ENCODE measurements at places on chromosomes 13 and 19.
A peak's percentile ranks its signal among the peaks of the same experiment; 100 is the strongest.

DNA sequence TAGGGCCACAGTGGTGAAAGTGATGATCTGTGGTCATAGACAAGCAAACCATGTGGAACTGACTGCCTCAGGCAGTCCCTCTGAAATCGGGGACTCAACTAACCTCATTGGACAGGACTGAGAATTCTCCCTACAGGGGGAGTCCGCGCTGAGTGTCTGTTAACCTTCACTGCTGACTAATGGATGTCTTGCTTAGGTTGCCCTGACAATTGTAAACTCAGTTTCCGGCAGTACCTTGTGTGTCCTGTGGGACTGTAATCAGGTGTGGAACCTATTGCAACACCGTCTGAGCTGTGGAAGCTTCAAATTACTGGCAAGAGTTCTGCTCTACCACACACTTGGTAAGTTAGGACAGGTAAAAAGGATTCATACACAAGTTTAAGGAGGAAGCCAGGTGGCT is 21.8 kb downstream of the ZNF77 start:
- DNase-seq = no peak

DNA sequence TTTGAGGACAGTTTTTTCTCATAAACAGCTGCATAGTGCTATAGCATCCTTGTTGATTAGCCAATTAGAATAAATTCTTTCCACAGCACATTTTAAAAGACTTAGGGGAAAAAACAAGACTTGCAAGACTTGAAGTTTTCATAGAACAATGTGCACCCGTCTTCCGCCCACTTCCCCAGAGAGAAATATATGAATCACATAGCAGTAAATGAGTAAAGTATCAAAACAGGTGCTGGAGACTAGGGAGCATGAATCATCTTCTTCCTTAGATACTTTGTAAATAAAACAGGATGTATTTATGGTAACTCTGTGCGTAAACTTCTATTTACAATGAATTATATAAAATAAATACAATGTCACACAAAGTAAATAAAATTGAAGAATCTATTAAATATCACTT is 75.1 kb downstream of the COL4A2 start:
- DNase-seq = no peak

DNA sequence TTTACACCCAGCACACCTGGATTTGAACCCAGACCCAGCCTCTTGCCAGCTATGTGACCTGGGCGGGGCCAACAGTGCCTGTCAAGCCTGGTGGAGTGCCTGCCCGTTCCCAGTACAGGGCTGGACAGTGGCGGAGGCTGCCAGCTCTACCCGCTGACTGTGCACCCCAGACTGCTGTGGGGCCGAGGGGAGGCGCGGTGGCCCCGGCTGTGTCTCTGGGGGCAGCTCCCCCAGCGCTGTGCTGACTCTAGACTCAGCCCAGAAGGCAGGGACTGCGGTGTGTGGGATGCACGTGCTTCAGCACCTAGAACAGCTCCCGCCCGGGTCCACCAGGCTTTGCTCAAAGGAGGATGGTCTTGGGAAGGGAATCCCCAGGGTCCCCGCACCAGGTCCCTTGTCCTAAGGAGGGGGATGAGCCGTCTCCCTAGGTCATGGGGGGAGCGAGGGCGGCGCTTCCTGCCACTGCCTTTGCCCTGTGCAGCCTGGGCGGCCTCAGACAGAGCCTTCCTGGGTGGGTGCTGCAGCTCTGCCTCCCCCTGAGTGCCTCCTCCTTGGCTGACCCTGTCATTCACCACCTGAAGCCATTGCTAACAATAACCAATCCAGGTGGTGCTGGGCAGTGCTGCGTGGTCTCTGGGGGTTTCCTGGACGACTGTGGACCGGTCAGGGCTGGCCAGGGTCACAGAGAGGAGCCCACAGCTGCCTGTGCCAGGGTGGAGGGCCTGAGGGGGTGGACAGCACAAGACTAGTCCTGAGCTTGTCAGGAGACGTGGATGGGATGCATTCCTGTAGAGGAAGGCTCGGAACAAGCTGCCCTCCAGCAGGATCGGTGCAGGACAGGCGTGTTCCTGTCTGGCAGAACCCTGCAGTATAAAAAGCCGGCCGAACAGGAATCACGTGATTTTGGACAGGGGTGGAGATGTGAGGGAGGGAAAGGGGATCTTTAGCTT is 18.6 kb downstream of the TMEM255B start:
- no peak for DNase-seq

- no peak for DNase-seq
Observed at GRCh38 chr19:20276011-20276731, 109.2 kb downstream of the ZNF486 start.

DNA sequence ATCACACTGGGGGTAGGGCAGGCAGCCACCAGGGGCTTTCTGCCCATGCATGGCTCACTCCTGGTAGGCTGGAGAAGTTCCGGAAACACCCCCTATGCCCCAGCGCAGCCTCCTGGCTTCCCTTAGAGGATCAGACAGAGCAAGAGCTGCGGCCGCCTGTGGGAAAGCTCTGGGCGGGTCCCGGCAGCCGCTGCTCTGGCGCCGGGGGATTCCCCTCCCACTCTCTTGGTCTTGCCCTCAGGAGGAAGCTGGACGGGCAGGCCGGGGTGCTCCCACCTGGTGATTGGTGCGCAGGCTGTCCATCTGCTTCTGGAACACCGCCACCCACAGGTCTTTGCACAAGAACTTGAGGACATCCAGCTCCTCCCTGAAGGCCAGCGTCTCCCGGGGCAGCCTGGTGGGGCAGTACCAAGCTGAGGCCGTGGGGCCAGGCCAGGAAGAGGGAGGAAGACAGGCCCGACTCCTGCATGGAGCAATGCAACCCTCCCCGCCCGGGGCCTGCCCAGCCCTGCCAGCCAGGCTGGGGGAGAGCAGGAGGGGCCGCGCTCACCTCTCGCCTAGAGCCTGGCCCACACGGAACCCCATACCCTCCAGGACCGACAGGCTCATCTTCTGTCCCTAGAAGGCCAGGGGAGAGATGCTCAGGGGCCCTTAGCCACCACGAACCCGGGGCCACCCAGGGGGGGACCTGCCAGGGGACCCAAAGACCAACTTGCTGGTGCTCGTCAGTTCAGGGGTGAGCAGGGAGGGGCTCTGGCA is 4.0 kb upstream of the NKPD1 start:
- no peak for DNase-seq

- no peak for DNase-seq
Observed at GRCh38 chr19:38164526-38164925, 59.5 kb downstream of the DPF1 start.

GRCh38 chr13:91136806-91137205 is 210.7 kb upstream of the MIR17HG start:
- DNase-seq = no peak

DNA sequence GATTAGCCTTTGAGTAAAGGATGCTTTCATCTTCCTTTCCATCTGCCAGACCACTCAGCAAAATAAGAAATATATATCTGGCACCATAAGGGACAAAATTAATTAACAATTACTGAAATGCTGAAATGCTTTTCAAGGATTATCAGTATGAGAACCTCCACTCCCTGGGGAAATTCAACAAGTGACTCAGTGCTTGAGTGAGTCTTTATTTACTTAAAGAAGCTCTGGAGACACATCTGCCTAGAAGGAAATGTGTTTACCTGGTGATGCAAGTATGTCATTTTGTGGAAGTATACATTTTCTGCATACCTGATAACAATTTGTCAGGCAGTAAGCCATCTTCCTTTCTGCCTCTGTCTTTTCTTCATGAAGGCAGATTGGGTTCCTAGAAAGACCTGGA is 23.4 kb downstream of the ZNF560 start:
- no peak for DNase-seq

- peak; percentile 50 for DNase-seq
Observed at GRCh38 chr13:27006519-27007161, 165.0 kb downstream of the USP12 start.

GRCh38 chr13:44088991-44089413 is 209.3 kb downstream of the LACC1 start:
- no peak for DNase-seq

DNA sequence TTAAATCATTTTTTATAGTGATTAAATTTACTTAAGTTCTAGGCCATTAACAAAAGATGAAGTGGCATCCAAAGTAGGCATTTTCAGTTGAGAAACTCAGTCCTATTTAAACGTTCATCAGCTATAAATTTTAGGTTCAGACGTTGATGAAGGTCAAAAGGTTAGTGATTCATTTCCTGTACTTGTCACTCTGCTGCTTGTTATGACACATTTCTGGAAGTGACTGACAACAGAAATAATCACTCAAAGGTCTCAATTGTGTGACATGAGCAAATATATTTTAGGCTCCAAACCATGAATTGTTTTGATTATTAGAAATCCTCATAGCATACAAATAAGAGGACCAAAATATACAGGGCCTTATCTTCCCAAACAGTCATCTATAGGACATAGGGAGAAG is 10.3 kb upstream of the EDNRB start:
- DNase-seq = no peak

DNA sequence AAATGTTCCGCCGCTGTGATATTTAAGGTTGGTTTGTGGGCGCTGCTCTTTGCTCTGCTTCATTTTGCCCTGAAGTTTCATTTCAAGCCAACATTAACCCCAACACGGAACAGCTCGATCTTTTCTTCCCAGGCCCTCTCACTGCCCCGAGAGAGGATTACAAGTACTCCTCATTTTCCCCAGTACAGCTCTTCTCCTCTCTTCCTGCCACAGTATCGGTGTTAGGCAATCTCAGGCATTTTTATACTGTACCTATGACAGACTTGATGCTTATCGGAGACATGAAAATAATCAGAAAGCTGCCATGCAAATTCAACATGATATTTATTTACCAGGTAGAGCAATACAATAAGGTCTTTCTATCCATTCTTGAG is 1.3 kb upstream of the EDNRB start:
- DNase-seq = no peak

DNA sequence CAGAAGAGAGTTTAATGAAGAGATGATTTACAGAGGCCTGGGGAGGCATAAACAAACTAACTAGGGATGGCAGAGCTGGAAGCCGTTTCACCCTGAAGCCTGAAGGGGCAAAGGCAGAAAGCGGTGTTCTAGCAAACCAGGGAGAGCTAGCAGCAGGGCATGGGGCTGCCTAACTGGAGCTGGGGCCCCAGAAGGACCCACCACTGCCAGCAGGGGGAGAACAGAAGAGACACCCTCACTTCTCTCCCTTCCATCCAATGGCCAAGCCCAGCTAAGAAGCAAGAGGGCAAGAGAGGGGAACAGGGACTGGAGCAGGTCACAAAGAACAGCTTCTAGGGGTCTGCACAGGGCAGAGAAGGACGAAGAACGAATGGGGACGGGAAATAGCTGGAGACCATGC is 195.5 kb downstream of the KATNAL1 start:
- DNase-seq = no peak

DNA sequence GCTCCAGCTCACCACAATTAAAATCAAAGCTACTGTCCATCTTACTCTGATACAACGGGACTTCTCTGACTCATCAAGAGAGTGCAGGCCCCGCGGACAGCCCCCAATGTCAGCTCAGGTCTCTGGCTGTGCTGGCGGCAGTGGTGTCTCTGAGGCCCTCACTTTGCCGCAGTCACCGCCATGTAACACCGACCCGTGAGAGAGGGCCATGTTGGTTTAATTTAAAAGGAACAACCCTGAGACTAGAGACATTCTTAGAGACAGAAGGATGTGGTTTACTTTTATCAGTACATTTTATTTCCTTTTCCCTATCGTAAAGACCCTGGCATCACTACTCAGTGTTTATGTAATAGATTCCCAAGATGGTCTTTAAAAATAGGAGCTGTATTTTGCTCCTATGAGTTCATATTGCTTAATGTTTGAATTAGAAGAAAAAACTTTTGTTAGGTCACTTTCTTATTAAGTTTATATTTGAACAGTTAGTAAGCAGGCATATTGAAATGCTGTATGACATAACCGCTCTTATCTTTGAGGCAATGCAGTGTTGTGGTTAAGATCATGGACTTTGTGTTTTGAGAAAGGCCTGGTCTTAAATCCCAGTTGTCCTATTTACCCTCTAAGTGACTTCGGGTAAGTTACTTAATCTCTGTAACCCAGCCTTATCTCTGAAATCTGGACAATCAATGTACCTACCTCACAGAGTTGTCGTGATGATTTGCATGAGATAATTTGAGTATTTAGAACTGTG is 23.4 kb downstream of the DGKH start:
- no peak for DNase-seq

- DNase-seq = no peak
Observed at GRCh38 chr19:49549045-49549444, 21.2 kb downstream of the RCN3 start.
